Thymus (tissue), 14 donors: ENCODE measurements at places on chromosomes 12 and 14. TPM values are rescaled to one million over a fixed set of nuclear protein-coding genes. Genes with fewer than 3 reads are reported as not detected.

Gene DEPDC4
- polyA plus RNA-seq = 0.94 TPM

Gene VCPKMT
- polyA plus RNA-seq = 48.3 TPM

GRCh38 chr12:130401703-130402102 lies 64.0 kb downstream of the PIWIL1 start:
- H3K4me3 ChIP-seq = no peak overlapping the region
- H3K27me3 ChIP-seq = no peaks in the 10 kb centered on the region
- DNase-seq = no peak
- H3K27ac ChIP-seq = no peak overlapping the region
- no peaks in the 10 kb centered on the region for H3K4me1 ChIP-seq
- H3K36me3 ChIP-seq = no peaks in the 10 kb centered on the region

- no peak overlapping the region for H3K27ac ChIP-seq
- H3K4me1 ChIP-seq = no peaks in the 10 kb centered on the region
- H3K27me3 ChIP-seq = no peaks in the 10 kb centered on the region
- no peak overlapping the region for H3K4me3 ChIP-seq
Observed at GRCh38 chr14:93657875-93658274, 130.4 kb downstream of the PRIMA1 start.

DNA sequence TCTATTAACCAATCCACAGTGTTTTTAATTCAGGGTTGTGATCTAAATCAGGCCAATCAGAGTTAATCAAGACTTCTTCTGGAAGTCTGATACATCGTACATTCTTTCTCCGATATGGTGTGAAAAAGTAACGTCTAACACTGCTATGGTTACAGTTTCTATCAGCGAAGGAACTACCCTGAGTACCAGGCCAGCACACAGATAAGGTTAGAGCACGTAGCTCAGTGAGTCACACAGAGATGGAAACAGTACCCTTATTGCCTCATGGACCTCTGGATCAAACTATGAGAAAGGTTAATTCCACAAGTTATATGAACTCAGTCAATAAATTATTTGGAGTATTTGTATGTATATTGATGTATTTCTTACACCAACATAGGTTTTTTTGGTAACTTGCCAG lies 3.3 kb downstream of the OR6C68 start:
- no peaks in the 10 kb centered on the region for H3K4me1 ChIP-seq
- no peak for DNase-seq
- no peak overlapping the region for H3K4me3 ChIP-seq
- no peaks in the 10 kb centered on the region for H3K27me3 ChIP-seq

Gene KRT86
- 1.4 TPM for polyA plus RNA-seq

DNA sequence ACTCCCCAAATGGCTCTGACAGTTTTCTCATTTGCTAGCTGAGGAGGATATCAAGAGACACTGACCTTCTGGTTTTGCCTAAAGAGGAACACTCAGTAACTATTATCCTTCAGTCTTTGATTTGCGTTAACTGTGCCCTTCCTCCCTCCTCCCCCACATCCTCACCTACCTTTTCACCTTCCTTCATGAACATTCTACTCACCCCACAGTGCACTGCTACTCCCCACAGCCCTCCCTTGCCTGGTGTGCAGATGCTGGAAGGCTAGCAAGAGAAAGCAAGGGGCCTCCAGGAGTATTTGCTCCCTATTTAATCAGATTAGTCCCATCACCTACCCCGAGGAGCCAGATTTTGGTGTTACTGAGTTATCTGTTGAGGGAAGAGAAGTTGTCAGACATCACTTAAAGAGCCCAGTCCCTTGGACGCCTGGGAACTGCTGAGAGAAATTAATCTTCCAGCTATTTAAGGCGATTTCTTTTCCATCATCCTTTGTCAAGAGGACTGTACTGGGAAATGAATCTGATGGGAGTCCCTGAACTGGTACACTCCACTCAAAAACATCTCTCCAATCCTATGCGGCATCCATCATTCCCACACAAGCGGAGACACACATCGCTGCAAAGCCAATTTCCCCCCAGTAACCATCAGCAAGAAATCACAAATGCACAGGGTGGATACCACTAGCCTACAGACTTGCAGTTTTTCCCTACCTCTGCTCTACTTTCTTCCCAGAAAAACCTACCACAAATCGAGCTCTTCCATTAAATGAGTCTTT lies 11.5 kb downstream of the PSMB5 start:
- DNase-seq = no peak
- H3K4me1 ChIP-seq = peaks cover 17% of the 10 kb centered on the region
- peak overlapping the region; percentile 54 for H3K27ac ChIP-seq
- H3K36me3 ChIP-seq = peaks cover 25% of the 10 kb centered on the region
- H3K4me3 ChIP-seq = no peak overlapping the region

GRCh38 chr12:56808954-56809353 lies 45.8 kb downstream of the HSD17B6 start:
- H3K4me1 ChIP-seq = no peaks in the 10 kb centered on the region
- H3K36me3 ChIP-seq = no peaks in the 10 kb centered on the region
- H3K4me3 ChIP-seq = no peak overlapping the region
- DNase-seq = no peak
- H3K27ac ChIP-seq = no peak overlapping the region
- no peaks in the 10 kb centered on the region for H3K27me3 ChIP-seq

GRCh38 chr14:78358591-78358990 lies 188.4 kb downstream of the NRXN3 start:
- no peak overlapping the region for H3K4me3 ChIP-seq
- H3K4me1 ChIP-seq = no peaks in the 10 kb centered on the region
- no peaks in the 10 kb centered on the region for H3K27me3 ChIP-seq
- no peaks in the 10 kb centered on the region for H3K36me3 ChIP-seq

DNA sequence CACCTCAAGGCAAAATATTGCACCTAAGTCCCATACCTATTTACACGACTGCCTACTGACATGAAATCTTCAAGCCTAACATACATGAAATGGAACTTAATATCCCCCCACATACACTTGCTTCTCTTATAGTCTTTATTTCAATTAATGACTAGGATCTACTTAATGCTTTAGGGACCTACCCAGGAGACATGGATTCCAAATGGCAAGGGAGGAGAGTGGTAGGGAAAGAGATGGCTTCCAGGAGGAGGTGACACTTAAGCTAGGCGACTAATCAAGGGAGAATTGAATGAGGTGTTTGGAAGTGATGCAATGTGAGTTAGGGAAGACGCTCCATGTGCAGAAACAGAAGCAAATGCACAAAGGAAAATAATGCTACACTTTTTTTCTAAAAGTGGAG lies 9.7 kb upstream of the PPP1R12A start:
- no peak overlapping the region for H3K4me3 ChIP-seq
- no peaks in the 10 kb centered on the region for H3K4me1 ChIP-seq
- H3K27ac ChIP-seq = no peak overlapping the region
- H3K36me3 ChIP-seq = no peaks in the 10 kb centered on the region

Gene P3H3
- 4.4 TPM for polyA plus RNA-seq

DNA sequence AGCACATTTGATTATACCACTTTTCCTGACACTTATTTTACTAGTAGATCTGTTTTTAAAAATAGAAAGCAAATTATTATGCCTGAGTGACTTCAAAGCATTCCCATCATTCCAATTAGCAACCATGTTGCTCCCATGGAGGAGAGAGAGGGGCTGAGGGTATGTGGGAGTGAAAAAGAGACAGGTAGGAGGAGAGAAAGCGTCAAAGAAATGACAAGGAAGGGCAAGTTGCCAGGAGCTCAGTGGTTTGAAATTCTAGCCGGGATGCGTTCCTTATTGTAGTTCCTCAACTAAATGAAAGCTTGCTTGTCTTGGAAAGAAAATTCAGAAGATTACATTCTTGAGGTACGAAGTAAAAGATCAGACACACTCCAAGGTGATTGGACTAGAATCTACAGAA lies 92.4 kb upstream of the PKP2 start:
- no peak overlapping the region for H3K4me3 ChIP-seq
- H3K27ac ChIP-seq = no peak overlapping the region
- no peak for DNase-seq
- H3K4me1 ChIP-seq = no peaks in the 10 kb centered on the region
- H3K27me3 ChIP-seq = no peaks in the 10 kb centered on the region
- H3K36me3 ChIP-seq = no peaks in the 10 kb centered on the region

Gene DTX1
- 2.1 TPM for polyA plus RNA-seq

DNA sequence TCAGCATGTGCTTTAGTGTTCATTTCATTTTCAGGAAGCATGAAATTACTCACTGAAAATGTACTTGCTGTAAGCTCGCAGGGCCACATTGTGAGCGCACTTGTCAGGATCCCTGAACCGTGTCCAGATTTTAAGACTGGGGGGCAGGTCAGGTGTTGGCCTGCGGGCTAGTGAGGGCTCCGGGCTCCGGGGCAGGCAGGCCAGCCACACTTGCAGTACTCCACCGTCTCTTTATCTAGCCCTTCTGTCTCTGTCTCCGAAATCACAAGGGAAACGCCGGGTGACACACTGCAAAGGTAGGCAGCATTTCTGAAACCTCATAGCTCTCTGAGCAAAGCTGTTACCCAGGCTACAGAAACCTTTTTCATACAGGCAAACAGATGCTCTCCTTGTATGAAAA lies 98.7 kb downstream of the EML1 start:
- H3K27ac ChIP-seq = no peak overlapping the region
- no peaks in the 10 kb centered on the region for H3K4me1 ChIP-seq
- no peak for DNase-seq
- no peaks in the 10 kb centered on the region for H3K36me3 ChIP-seq
- peaks cover 3% of the 10 kb centered on the region for H3K27me3 ChIP-seq

DNA sequence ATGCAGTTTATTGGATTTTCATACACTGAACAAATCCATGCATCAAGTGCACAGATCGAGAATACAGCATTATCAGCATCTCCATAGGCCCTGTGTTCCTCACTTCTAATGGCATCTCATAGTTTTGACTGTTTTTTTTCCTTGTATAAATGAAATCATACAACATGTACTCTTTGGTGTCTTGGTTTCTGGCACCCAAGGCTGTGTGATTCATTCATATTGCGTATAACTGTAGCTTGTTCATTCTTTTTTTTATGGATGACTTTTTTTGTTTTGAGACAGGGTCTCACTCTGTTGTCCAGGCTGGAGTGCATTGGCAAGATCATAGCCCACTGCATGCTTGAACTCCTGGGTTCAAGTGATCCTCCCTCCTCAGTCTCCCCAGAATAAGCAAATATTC lies 14.3 kb downstream of the RASSF8 start:
- H3K27me3 ChIP-seq = no peaks in the 10 kb centered on the region
- H3K4me1 ChIP-seq = no peaks in the 10 kb centered on the region
- H3K4me3 ChIP-seq = no peak overlapping the region
- no peak overlapping the region for H3K27ac ChIP-seq

Gene CACNA1C
- 0.71 TPM for polyA plus RNA-seq

DNA sequence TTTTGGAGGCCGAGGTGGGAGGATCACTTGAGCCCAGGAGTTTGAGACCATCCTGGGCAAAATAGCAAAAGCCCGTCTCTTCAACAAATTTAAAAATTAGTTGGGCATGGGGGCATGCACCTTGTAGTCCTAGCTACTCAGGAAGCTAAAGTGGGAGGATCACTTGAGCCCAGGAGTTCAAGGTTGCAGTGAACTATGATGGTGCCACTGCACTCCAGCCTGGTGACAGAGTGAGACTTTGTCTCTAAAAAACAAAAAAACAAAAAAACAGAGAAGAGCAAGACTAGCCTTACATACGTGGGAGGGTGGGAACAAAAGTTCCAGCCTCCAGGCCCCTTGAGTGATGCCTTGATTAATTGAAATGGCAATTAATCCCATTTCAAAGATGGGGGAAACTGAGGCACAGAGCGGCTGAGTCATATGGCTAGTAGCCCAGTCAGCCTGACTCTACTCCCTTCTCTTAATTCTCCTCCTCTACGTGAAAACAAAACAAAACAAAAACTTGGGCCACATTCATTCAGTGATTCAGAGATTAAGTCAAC lies 3.3 kb upstream of the FAM222A start:
- H3K36me3 ChIP-seq = no peaks in the 10 kb centered on the region
- peaks cover 56% of the 10 kb centered on the region for H3K27me3 ChIP-seq
- H3K4me3 ChIP-seq = no peak overlapping the region
- no peak overlapping the region for H3K27ac ChIP-seq
- DNase-seq = no peak
- H3K4me1 ChIP-seq = peaks cover 8% of the 10 kb centered on the region

Gene RHEBL1
- polyA plus RNA-seq = 1.6 TPM

DNA sequence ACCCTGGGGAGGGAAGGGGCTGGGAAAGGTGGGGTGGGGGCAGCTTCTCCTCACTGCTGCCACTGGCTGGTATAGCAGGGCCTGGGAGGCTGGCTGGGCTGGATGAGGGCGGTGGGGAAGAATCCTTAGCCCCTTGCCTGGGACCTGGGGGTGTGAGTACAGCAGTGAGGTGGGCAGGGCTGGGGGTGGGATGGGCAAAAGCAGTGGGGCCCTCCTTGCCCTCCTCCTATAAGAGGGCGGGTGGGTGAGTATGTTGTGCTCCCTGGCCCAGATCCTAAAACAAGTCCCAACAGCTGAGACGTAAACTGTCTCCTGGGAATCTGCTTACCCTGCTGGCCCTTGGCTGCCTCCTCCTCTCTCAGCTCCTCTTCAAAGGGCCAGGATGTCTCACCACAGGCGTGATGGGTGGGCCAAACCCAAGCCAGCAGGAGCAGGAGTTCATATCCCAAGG lies 2.2 kb downstream of the NCKAP5L start:
- no peak overlapping the region for H3K4me3 ChIP-seq
- no peaks in the 10 kb centered on the region for H3K27me3 ChIP-seq
- DNase-seq = no peak

DNA sequence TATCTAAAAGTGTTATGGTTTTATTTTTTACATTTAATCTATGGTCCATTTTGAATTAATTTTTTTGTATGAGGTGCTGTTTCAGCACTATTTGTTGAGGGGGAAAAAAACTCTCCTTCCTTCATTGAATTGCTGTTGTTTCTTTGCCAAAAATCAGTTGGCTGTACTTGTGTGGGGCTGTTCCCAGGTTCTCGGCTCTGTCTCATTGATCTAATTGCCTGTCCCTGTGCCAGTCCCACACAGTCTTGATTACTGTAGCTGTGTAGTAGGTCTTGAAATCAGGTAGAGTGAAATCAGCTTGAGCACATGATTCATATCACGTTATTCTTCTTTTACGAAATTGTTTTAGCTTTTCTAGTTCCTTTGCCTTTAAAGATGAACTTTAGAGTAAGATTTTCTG lies 109.7 kb downstream of the ADGRD1 start:
- no peak overlapping the region for H3K27ac ChIP-seq
- DNase-seq = no peak
- no peaks in the 10 kb centered on the region for H3K27me3 ChIP-seq
- H3K4me3 ChIP-seq = no peak overlapping the region
- H3K4me1 ChIP-seq = no peaks in the 10 kb centered on the region

Gene RNASE7
- polyA plus RNA-seq = 1.6 TPM

Gene LRTM2
- polyA plus RNA-seq = 0.11 TPM

Gene SYCP3
- polyA plus RNA-seq = 1.4 TPM

DNA sequence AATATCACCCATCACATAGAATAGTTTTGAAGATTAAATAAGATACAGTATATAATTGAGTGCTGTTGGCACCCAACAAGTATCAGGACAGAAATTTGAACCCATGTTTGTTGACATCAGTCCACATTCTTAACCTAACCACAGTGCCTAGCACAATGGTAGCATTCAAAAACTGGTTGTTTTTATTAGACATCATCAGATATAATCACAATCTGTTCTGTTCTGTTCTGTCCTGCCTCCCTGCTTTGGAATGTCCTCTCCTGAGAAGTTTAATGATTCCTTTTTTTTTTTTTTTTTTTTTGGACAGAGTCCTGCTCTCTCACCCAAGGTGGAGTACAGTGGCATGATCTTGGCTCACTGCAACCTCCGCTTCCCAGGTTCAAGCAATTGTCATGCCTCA lies 476.6 kb downstream of the RMST start:
- no peaks in the 10 kb centered on the region for H3K4me1 ChIP-seq
- H3K27ac ChIP-seq = no peak overlapping the region
- no peaks in the 10 kb centered on the region for H3K36me3 ChIP-seq
- no peak for DNase-seq
